ENCODE measurements at places on chromosomes 3 and 15.

GRCh38 chr3:50369012-50369670, 9.8 kb upstream of the TMEM115 start:
- DNase-seq: no peak

DNA sequence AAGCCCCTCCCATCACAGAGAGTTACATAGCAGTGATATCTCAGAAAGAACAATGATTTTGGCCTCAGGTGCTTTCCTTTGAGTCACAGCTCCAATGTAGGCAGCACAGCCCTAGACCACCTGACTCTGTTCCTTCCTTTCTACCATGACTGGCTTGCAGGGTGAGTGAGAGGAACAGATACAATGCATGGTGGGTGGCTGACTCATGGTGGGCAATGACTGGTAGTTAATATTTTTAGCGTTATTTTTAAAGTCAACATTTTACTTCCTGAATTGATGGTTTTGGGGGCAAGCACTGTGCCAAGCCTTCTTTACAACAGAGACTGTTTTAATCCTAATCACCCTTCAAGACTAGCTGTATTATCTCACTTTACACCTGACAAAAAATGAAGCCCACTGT, 32.8 kb upstream of the ST3GAL6 start:
- no peak for DNase-seq

DNA sequence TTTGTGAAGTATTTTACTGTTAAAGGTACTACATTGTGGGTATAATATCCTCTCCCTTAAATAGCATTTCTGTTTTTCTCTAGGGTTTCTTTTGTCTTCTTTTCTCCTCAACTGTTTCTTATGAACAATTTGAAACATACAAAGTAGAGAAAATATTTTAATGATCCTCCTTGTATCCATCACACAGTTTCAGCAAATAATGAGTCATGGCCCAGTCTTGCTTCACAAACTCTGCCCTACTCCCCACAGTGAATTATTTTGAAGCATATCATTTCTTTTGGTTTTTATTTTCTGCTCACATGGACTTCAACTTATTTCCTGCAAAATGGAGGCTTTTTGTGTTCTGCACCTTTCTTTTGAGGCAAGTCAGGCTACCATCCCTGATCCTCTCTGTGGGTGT, 6.1 kb upstream of the SCAANT1 start:
- DNase-seq: no peak

GRCh38 chr3:102478160-102478559, 43.3 kb downstream of the ZPLD1 start:
- no peak for DNase-seq

DNA sequence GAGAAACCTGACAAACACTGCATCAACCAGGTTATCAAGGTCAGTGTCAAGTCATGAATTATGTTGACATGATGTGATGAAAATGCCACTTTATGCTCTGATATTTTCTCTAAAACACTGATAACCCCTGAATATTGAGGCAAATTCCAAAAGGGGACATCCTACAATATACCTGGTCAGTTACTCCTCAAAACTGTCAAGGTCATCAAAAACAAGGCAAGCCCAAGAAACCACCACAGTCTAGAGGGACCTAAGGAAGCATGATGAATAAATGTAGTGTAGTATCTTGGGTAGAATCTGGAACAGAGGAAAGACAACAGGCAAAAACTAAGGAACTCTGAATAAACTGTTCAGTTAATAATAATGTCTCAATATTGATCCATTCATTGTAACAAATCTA, 275.3 kb upstream of the THRB start:
- DNase-seq: no peak

DNA sequence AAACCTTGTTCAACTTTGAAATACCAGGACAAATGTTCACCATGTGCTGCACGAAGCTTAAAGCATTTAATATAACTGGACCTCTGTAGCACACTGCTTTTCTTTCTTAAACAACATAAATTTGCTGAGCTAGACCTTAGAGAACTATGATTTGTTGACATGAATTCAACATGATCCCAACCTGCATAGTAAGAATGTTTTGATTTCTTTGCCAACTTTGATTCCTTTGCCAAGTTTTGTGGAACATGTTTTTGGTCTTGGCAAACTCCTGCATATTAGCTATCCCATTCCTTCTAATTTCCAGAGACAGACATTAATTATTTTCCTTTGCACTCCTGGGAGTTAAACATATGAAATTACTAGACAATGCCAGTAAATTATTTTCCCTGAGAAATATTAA, 197.2 kb upstream of the RBMS3 start:
- no peak for DNase-seq

- DNase-seq: no peak
These were observed at the start of gene CHRNB4 for GRCh38 chr15:78641102-78641748. Gene CHRNB4, minus strand, starts transcription at chr15:78641210. Its CDS starts 77 bp downstream, at chr15:78641133.

Data from CD4-positive, alpha-beta T cell treated with Interleukin-6 at 100 ng/mL for 8 hours (primary cell).